Stimulated activated CD4-positive, alpha-beta T cell treated with anti-CD3 and anti-CD28 coated beads, Interleukin-12 subunit alpha, Interleukin-12 subunit beta, amount 100 ng/mL, for 48 hours (primary cell): ENCODE measurements at places on chromosomes 6 and 20.

GRCh38 chr6:35788423-35788982 lies 7.7 kb downstream of the CLPSL1 start:
- no peak for DNase-seq

DNA sequence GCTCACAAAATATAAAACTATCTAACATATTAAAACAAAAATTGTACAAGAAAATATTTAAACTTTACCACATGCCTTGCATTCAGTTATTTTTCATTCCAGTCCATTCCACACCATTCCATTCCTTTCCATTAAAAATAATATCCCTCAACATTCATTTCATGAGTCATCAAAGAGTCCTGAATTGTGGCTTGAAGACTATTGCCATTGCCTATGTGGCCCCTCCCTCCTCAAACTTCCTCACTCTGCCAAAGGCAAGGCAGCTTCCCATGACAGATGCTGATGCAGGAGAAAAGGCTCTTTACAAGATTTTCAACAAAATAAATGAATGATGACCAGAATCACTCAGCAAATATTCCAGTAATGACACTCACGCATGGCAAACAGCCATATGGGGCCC lies 31.7 kb downstream of the IL20RA start:
- DNase-seq, result no peak

- DNase-seq, result no peak
Measured at GRCh38 chr6:121748850-121749249, 313.4 kb downstream of the GJA1 start.

DNA sequence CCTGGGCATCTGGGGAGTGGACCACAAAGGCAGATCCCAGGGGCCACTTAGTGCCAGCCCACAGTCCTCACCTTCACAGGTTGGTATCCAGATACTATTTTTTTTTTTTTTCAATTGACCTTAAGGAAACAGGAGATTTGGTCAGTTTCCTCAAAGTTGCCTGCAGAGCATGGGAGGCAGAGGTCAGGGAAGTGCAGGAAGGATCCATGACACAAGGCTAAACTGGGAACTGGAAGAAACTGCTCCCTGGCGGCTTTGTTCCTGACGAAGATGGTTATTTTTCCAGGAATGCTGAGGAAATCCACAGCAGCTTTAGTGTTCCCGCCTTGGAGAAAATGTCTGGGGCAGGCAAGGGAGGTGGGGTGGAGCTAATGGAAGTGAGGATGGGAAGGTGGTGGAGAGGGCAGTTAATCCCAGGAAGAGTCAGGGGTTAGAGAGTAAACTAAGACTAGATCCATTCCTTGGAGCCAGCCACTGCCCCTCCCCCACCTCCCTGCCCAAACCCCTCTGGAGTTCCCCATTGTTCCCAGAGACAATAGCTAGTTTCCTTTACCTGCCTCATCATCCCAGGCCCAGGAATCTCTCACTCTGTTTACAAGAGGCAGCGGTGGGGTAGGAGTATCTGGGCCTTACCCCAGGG lies 14.3 kb upstream of the MYMX start:
- DNase-seq, result no peak

DNA sequence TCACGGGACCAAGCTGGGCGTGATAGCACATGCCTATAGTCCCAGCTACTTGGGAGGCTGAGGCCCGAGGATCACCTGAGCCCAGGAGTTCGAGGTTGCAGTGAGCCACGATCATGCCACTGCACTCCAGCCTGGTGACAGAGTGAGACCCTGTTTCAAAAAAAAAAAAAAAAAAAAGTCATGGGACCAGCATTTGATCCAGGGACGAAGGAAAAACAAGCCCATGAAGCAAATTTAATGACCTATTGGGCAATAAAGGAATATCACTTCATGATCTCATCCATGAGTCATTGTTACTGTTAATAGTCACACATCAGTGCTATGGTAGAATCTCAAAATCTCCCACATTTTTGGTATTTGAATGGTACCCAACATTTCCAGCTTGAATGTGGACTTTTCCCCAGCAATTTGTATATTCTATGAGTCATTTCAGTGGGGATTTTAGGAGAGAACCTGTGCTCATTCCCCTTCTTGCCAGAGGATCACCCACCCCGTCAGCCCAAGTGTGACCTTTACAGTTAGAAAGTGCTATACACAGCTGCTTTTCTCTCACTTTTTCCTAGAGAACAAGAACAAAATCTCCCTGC lies 8.5 kb upstream of the SOD2 start:
- DNase-seq, result no peak

DNA sequence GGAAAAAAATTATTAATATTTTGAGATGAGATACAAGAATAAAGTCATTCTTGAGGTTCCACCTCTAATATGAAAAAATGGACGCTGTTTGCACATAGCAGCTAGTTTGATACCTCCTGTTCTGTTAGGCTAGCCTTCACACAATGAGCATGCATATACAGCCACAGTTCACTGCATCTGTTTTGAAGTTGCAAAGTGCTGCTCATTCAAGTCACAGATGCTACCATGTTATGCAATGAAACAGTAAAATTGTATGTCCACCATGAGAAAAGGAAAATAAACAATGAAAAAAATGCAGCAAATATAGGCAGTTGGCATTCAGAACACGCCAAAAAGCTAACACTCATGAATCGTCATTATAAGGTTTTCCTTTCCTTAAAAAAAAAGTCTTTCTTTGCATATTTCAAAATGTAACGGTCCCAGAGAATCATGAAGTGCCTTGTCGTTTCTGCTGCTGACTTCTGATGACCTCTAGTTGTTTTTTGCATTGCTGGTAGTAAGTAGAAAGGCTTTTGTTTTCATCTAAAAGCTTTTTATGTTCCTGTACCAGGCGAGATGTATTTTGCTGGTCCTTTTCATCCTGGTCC lies 70.7 kb downstream of the MAP3K7 start:
- no peak for DNase-seq
